Skin of body (tissue), 3 donors: ENCODE measurements at places on chromosomes 3 and 15. TPM values are rescaled to one million over a fixed set of nuclear protein-coding genes. Genes with fewer than 3 reads are reported as not detected.
A peak's percentile ranks its signal among the peaks of the same experiment; 100 is the strongest.

DNA sequence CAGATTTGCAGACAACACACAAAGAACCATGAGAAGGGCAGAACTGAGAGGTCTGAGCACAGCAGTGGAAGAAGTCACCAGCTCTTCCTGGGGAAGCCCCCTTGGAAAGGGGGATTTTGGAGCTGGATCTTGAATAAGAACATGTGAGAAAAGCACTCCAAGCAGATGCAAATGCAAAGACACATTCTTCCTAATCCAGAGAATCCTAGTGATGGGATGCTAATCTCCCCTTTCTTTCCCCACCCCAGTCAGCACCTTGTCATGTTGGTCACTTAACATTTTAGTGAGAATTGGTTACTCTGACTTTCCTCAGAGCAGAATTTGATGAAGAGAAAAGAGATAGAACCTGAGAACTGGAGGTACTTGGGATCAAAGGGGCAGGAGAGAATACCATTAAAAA lies 148.5 kb downstream of the SSR3 start:
- no peak for DNase-seq

GRCh38 chr3:14933820-14934425 lies 13.5 kb upstream of the NR2C2 start:
- DNase-seq: no peak

DNA sequence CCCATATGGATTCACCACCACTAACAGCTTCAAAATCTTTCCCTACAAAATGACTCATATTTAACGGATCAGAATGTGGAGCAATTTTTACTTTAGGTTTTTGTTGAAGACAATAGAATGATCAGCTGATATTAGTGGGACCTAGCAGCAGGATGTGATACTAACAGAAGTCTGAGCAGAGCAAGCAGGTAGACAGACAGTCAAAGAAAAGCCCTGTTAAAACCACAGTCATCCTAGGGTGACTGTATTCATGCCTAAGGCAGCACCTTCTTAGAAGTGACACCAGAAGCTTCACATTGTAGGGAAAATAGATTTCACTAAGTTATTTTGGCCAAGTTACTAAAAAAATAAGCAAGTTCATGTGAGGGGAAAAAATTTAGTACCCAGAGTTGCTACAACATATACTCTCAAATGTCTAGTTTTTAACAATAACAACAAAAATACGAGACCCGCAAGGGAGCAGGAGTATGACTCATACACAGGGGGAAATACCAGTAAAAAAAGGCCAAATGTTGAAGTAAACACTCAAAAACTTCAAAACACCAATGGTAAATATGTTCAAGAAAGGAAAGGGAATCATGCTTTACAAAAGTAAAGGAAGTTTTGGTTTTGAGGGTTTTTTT lies 590.9 kb downstream of the EPHA3 start:
- no peak for DNase-seq

DNA sequence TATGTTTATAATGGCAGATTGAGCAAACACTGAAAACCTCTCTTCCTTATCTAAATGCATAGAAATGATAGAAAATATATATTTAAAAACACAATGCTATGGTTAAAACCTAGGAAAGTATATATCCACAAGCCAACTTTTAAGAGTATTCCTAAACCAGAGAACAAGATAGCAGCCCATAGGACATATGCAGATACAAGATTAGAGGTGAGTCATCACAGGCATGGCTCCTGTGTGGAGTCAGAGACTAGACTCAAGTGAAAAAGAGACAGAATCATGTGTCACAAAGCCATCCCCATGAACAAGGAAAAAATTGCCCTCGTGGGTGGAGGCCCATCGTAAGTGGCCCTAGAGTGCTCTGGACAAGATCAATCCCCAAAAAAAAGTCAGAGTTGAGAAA lies 199.4 kb upstream of the PPP2R3A start:
- no peak for DNase-seq

DNA sequence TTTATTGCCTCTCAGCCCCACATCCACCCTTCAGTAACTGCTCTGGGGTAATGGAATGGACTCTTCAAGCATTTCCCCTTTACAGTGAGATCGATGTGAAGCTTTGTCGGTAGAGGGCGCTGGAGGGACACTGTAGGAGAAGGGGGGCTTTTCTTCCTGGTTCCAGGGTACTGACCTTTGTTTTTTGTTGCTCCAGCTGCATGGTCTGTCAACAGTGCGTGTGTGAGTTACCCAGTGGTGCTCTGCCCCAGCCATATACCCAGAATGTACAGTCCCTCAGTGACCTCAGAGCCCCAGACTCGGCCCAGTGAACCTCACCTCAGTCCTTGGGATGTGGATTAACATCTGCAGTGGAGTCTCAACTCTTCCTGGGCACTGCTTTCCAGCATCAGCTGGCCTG lies 180.3 kb upstream of the TSC22D2 start:
- DNase-seq: peak; percentile 20

GRCh38 chr15:43165801-43166325 lies 19.3 kb upstream of the CCNDBP1 start:
- no peak for DNase-seq

GRCh38 chr3:104145164-104145563 lies 1221.5 kb upstream of the ALCAM start:
- DNase-seq: no peak

GRCh38 chr3:63230146-63230545 lies 48.0 kb upstream of the SYNPR start:
- no peak for DNase-seq

- DNase-seq: no peak
These were observed 1.4 kb upstream of the ATP13A3 start for GRCh38 chr3:194488055-194488742.

GRCh38 chr3:124119056-124119716 lies 127.3 kb upstream of the ROPN1 start:
- DNase-seq: peak; percentile 83

DNA sequence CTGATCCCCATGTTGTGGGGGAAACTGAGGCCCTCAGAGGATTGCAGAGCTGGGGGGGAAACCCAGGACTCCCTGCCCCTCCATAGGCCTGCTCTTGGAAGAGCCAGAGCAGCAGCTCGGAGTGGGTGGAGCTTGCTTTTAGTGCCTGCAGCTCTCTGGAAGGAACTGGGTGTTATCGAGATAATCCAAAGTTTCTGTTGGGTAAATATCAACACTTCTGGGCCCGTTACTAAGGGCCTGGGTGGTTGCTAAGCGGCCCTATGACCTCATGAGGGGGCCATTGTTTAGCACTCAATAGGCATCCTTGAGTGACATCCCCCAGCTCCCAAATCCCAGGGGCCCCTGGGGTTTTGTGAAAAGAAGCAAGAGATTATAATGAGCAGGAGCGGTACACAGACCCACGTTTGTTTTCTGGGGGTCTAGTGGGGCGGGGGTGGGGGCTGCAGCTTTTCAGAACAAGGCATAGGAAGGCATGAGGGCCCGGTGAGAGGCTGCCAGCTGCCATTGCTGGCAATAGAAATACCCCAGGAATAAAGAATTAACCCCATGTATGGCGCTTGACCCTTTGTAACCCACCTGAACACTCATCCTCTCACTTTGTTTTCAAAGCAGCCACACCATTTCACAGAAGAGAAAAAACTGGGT lies 48.3 kb upstream of the ATP2B2 start:
- no peak for DNase-seq

DNA sequence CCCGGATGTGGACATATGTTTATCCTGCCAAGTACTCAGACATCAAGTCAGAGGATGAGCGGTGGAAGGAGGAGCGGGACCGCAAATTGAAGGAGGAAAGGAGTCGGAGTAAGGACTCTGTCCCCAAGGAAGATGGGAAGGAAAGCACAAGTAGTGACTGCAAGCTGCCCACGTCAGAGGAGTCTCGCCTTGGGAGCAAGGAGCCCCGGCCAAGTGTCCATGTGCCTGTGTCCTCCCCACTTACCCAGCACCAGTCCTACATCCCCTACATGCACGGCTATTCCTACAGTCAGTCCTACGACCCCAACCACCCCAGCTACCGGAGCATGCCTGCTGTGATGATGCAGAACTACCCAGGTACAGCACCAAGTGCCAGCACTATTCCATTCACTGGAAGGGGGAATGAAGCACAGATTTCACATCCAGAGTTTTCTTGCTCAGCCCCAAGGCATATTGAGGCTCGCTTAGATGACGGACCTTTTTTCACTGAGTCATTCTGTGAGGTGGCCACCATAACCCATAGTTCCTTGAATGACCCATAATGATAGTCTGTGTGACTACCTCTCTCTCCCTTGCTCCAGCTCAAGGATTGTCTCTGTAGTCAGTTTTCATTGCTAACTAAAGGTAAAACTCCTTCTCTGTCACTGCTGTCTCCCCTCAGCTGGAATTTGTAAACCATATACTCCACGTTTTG lies 97.1 kb downstream of the RBPMS2 start:
- no peak for DNase-seq

GRCh38 chr15:33766389-33766788 lies 201.9 kb upstream of the CHRM5 start:
- DNase-seq: no peak

- DNase-seq: no peak
These were observed 14.3 kb upstream of the MOBP start for GRCh38 chr3:39453134-39453533.

GRCh38 chr3:6120786-6121185 lies 740.1 kb upstream of the GRM7 start:
- no peak for DNase-seq

GRCh38 chr3:19920401-19921080 lies 13.5 kb downstream of the EFHB start:
- DNase-seq: no peak

DNA sequence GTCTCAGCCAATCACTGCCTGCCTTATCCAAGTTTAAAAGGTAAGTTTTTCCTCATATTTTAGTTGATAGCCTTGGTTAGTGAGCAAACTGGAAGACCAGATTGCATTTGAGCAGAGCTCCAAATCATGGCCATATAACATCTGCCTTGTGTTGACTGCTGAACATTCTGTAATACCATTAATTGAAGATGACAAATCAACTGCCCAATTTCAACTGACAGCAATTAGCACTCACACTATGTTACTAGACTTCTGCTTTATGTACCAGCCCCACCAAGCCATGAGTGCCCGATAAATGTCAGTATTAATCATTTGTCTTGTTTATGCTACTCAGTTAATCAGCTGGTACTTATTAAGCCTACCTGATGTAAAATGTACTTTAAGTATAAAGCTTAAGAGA lies 83.1 kb downstream of the CGGBP1 start:
- DNase-seq: no peak

- DNase-seq: no peak
These were observed 25.3 kb downstream of the FOXL2 start for GRCh38 chr3:138921316-138922292.

GRCh38 chr15:78509726-78510312 lies 2.4 kb downstream of the HYKK start:
- DNase-seq: no peak

DNA sequence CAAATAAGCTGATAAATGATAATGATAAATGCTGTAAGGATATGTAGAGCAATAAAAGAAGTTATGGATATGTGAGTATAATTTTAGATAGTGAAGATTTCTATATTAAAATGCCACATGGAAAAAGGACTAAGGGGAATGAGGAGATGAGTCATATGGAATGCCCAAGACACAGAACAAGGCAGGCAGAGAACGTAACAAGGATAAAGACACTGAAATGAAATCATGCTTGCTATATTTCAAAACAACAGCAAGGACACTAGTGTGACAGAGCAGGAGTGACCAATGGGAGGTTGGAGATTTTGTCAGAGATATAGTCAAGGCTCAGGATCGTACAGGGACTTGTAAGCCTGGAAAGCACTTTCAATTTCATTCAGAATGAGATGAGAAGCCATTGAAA lies 621.5 kb upstream of the SEMA6D start:
- DNase-seq: no peak

GRCh38 chr3:129428007-129428375 lies 445 bp downstream of the EFCAB12 start:
- DNase-seq: no peak

- DNase-seq: no peak
These were observed 42.3 kb upstream of the XIRP1 start for GRCh38 chr3:39234651-39235050.

- no peak for DNase-seq
These were observed 105.1 kb downstream of the MEX3B start for GRCh38 chr15:81940467-81941451.

- no peak for DNase-seq
These were observed 11.1 kb downstream of the RUVBL1 start for GRCh38 chr3:128112357-128112968.

DNA sequence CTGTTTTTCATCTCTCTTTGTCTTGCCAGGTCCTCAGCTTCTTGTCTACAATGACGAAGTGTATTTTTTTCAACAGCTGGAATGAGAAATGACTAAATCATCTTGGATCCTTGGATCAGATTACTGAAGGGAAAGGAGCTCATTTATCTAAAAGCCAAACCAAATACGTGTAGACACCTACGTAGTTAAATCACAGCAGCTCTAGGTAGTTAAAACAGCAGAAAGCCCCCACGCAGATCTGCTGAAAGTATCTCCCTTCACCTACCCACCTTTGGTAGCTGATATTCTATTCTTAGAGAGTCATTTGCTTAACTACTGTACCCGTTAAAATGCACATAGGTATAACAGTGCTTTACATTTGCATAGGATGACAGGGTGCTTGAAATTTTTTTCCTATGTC lies 105.5 kb upstream of the WNT5A start:
- no peak for DNase-seq

- DNase-seq: no peak
These were observed 536.3 kb upstream of the NAALADL2 start for GRCh38 chr3:174322789-174323188.

DNA sequence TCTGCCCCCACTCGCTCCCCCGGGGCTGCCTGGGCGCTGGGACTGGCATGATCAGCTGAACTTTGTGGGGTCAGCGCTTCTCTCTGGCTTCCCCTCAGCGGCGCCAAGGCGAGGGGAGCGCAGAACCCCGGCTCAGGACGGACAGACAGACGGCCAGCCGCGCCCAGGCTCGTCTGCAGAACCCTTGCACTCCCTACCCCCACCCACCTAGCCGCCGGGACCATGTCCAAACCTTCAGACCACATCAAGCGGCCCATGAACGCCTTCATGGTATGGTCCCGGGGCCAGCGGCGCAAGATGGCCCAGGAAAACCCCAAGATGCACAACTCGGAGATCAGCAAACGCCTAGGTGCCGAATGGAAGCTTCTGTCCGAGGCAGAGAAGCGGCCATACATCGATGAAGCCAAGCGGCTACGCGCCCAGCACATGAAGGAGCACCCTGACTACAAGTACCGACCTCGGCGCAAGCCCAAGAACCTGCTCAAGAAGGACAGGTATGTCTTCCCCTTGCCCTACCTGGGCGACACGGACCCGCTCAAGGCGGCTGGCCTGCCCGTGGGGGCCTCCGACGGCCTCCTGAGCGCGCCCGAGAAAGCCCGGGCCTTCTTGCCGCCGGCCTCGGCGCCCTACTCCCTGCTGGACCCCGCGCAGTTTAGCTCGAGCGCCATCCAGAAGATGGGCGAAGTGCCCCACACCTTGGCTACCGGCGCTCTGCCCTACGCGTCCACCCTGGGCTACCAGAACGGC lies 621 bp downstream of the SOX14 start:
- no peak for DNase-seq

- no peak for DNase-seq
These were observed 283.8 kb upstream of the FRG2C start for GRCh38 chr3:75380276-75380771.

The ABCF3 gene
- total RNA-seq: 46.3 TPM

The HDC gene
- total RNA-seq: 5.7 TPM

The DAZL gene
- total RNA-seq: not detected

The ZIC4 gene
- total RNA-seq: 0.79 TPM

The SH2D7 gene
- total RNA-seq: not detected

The ARRDC4 gene
- 25.4 TPM for total RNA-seq

The ARGFX gene
- total RNA-seq: not detected

The MYO5C gene
- total RNA-seq: 8.0 TPM

The KBTBD13 gene
- total RNA-seq: 0.30 TPM

The C2CD4B gene
- total RNA-seq: 7.9 TPM

The SLC51A gene
- 0.49 TPM for total RNA-seq

The GOLGA8J gene
- total RNA-seq: 0.30 TPM

The GPR87 gene
- total RNA-seq: 13.3 TPM

The VEPH1 gene
- total RNA-seq: 6.4 TPM
